ENCODE measurements at places on chromosomes 6 and 20.

DNA sequence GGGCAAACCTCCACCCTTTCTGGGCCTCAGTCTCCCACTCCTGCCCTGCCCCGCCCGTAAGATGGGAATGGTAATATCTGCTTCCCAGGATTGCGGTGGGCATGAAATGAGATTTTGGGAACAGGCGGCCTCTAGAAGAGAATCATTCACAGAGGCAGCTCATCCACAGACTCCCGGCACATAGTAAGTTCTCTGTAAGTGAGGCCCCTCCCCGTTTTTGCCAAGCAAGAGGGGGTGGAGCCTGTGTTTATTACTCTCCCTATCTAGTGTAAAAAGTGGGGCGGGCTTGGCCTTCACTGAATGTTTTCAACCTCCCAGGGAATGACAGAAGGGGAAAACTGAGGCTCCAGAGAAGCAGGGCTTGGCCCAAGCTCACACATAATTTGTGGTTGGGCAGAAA, 20.0 kb downstream of the SUN5 start:
- H3K4me3 ChIP-seq = no peak overlapping the region
- no peak overlapping the region for H3K27ac ChIP-seq
- H3K27me3 ChIP-seq = no peaks in the 10 kb centered on the region
- no peaks in the 10 kb centered on the region for H3K36me3 ChIP-seq
- DNase-seq = no peak
- no peaks in the 10 kb centered on the region for H3K4me1 ChIP-seq

DNA sequence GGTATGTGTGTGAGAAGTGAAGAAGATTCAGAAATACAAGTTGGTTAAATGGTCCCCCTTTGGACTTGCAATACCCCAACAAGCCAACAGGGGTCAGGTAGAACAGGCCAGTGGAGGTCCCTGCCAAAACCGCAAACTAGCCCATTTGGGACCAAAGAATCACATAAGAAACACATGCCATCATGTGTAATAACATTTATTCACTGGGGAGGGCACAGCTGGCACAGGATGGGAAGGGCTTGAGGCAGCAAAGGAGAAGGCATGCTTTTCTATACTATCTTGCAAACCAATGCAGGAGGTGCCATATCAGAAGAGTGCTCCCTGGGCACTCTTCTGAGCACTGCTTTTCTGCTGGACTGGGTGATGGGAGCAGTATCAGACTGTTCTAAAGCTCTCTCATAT, 116.1 kb upstream of the TRAF3IP2 start:
- no peaks in the 10 kb centered on the region for H3K27me3 ChIP-seq
- peaks cover 44% of the 10 kb centered on the region for H3K36me3 ChIP-seq
- peaks cover 45% of the 10 kb centered on the region for H3K4me1 ChIP-seq

DNA sequence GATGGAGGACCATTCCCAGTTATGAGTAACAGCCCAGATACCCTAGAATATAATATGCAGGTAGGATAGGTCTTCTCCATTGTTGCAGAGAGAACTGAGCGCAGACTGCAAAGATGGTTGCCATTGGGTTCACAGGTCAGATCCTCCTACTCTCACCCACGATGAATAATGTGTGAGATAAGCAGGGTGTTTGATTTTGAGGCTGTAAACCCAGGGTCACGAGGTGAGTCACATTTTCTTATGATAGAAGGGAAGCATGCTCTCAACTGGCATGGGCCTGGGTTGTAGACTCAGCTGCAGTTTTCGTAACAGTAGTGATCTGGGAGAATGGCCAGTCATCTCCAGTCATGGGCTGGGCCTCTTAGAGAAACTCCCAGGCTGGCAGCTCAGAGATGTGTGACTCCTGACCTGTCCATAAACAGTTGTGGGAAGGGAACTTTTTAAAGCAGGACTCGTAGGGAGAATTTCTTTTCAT, 74.2 kb downstream of the CD164 start:
- H3K4me3 ChIP-seq = no peak overlapping the region
- no peak for DNase-seq
- H3K36me3 ChIP-seq = no peaks in the 10 kb centered on the region
- H3K4me1 ChIP-seq = peaks cover 18% of the 10 kb centered on the region
- no peak overlapping the region for H3K27ac ChIP-seq

- H3K4me1 ChIP-seq = peaks cover 18% of the 10 kb centered on the region
- peaks cover 2% of the 10 kb centered on the region for H3K36me3 ChIP-seq
- no peak for DNase-seq
- H3K27me3 ChIP-seq = peaks cover 6% of the 10 kb centered on the region
Measured at GRCh38 chr6:105898286-105898685, 187.8 kb upstream of the PRDM1 start.

All from stimulated activated naive B cell treated with anti-CD40 and anti-IgM and Interleukin-4, amounts not matched to agents 10 μg/mL and 1 μg/mL and 100 μg/mL, for 72 hours (primary cell).